ENCODE measurements at places on chromosomes 16 and 17.

- DNase-seq, result no peak
Measured at GRCh38 chr16:13344001-13344400, 442.6 kb downstream of the SHISA9 start.

DNA sequence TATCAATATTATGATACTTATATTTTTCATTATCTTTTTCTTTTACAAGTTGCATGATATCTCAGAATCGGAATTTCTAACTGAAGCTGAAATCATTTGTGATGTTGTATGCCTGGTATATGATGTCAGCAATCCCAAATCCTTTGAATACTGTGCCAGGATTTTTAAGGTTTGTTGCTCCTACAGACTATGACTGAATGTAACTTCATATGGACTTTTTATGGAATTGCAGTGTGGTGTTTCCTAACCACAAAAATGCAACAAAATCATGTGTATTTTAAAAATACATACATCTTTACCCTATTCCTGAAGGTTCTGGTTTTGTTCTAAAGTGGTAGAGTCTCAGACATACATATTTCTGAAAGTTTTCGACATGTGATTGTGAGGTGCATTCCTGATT, 58.8 kb upstream of the RHBDL3 start:
- DNase-seq, result no peak

DNA sequence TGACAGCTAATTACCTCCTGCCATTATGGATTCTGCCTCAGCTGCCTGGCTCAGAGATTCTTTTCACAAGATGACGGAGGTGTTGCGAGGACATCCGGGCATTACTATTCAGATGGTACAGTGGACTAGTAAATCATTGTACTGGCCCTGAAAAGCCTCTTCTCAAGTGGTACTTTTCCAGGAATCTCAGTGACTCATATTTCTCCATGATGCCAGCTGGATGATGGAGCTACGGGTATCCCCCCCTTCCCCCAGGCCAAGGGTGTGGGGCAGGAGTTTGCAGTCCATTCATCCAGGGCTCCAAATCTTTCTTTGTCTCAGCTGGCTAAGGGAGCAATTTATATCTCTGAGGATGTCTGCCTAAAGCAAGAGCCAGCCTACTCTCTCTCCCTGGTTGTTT, 107.7 kb upstream of the GPR139 start:
- no peak for DNase-seq

DNA sequence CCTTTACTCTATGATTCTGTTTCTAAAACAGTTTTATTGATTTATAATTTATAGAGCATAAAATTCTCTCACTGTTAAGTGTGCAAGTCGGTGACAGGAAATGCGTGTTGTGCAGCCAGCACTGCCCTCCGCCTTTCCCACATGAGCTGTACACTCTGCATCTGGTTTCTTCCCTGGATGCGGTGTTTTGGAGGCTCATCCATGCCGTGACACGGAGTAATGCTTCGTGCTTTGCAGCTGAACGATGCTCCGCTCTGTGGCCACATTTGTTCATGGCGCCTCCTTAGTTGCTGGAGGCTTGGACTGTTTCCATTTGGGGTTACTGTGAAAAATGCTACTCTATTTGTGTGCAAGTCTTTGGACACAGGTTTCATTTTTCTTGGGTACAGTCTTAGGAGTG, 7.2 kb upstream of the IGFALS start:
- no peak for DNase-seq

DNA sequence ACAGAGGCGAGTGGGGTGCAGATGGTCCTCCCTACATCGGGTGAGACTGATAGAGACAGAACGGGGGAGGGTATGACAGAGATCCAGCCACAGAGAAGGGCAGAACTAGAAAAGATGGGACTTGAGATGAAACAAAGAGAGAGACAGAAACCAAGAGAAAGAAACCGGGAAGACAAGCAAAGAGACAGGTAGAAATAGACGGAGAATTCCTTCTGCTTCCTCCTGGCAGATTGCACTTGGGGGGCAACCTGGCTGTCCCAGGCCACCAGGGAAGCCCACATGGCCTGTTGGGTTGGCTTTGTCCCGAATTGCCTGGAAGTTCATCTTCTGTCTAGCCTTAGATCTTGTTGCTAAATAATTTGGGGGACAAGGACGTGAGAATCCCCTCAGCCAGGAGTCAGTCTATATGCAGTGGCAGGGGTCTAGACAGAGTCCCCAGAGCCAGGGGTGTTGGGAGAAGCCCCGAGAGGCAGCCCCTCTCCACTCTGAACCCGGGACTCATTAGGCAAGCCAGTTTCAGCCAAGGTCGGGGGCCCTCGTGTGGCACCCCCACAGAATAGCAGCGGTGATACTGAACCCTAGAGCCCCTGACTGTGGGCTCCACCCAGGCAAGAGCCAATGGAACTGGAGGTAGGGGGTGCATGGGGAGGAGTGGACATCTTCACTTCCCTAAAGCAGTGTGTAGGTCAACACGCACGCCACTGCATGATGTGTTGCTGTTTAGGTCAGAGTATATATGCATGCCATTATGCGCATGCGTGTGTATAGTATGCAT, 627 bp upstream of the TSPOAP1 start:
- peak; percentile 79 for DNase-seq

GRCh38 chr16:4399001-4399730, 17.2 kb downstream of the CORO7 start:
- DNase-seq, result no peak

- no peak for DNase-seq
Measured at GRCh38 chr17:33962857-33963655, 292.0 kb upstream of the CCL2 start.

GRCh38 chr16:25052530-25052929, 37.4 kb upstream of the ARHGAP17 start:
- no peak for DNase-seq

GRCh38 chr17:57601143-57601735, 143.9 kb downstream of the CCDC182 start:
- DNase-seq, result no peak

DNA sequence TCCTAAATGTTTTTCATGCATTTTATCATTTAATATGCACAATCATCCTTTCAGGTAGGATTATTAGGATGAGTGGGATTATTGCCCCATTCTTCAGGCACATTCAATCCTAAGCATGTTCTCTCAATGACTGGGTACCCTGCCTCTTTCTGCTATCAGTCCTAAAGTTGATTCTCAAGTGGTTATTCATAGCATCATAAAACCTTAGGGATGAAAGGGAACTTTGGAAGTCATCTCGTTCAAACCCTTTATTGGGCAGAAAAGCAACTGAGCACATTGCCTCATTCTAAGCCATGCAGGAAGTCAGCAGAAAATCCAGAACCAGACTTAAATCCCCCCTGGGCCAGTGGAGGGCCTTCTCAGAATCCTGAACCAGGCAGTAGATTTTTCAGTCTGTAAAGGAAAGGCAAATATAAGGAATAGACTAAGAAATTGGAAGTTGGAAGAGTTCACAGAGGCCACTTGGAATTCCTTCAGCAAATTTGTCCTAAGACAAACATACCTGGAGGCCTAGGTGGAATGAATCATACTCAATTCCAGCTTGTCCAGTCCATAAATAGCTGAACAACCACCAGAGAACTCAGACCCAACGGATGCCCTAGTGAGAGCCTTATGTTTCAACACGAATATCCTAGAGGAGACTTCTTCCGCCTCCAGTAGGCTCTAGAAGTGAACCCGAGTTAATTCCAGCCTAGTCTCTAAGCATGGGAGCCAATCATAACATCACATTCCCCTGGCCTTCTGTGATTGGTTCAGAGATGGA, 62.7 kb downstream of the IRX6 start:
- DNase-seq, result no peak

GRCh38 chr17:72177738-72178137, 56.9 kb downstream of the SOX9 start:
- no peak for DNase-seq

GRCh38 chr16:4663465-4663776, 29.9 kb upstream of the NUDT16L1 start:
- DNase-seq, result no peak

DNA sequence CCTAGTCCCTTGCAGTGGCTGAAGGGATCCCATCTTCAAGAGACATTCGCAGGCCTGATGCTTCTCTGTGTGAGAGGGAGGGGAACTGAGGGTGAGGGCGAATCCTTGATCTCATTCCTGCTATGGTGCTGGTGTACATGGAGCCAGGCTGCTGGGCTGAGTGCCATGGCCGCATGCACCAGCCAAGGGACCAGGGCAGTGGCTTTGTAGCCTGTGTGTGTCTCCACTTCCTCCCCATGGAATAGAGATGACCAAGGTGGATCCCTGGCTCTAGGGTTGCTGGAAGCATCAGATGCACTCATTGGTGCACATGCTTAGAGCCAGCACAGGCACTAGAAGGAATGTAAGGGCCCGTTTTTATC, 195.0 kb downstream of the FOXL1 start:
- DNase-seq, result no peak

DNA sequence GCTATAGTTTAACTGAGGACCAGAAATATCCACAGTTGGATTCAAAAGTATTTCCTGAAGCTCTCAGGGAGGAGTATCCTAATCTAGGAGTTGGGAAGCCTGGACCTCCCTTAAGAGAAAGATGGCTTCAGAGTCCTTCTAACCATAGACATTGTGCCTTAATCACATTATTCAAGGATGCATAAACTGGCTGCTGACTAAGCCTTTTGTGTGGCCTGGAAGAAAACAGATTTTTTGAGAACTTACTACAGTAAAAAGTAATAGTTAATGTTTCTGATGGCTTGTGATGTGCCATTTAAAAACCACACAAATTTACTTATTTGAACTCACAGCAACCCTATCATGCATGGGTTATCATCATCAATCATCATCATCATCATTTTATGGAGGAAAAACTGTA, 126.2 kb upstream of the RPL38 start:
- no peak for DNase-seq

DNA sequence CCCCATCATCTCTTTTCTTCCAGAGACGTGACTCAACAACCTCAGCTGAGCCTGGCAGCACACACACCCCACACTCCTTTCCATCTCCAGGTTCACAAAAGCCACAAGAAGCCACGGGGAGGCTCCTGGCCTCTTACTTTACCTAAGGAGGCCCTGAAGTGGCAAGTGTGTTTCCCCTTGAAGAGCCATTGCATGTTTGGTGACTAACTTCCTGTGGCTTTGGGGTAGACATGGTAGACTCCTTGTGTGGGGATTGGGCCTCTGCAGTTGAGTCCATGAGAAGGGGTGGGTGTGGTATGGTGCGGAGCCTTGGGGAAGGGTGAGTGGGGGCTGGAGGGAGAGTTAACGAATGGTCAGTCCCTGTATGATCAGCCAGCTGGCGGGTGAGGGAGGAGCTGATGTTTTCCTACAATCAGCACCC, 24.2 kb downstream of the SAP30BP start:
- DNase-seq, result no peak

- peak; percentile 64 for DNase-seq
Measured at GRCh38 chr16:82639666-82640336, 13.0 kb downstream of the CDH13 start.

GRCh38 chr17:8365143-8365542, 11.4 kb downstream of the KRABD2 start:
- no peak for DNase-seq

DNA sequence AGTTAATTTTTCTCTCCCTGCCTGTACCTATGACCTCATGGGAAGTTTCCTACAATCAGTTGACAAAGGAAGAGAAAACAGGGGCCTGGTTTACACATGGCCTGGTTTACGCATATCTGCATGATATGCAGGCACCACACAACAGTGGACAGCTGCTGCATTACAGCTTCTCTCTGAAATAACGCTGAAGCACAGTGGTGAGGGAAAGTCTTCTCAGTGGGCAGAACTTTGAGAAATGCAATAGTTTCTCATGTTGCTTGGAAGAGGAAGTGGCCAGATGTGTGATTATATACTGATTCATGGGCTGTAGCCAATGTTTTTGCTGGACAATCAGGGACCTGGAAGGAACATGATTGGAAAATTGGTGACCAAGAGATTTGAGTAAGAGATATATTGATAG, 324.1 kb upstream of the GOT2 start:
- DNase-seq, result no peak

DNA sequence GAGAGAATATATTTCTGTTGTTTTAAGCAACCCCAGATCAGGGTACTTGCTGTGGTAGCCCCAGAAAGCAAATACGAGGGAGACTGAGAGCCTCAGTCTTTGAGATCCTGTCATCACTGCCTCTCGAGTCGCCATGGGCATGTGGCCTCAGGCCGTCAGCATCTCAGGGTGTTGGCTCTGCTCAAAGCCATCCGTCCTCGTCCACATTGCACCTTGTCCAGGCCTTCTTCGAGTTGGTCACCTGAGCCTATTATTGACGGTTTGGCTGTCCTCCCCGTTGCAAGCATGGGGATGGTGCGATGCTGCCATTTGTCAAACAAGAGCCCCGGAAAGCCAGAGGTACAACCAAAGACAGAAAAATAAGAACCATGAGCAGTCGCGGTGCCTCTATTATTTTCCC, 136.9 kb downstream of the IRF8 start:
- DNase-seq, result no peak

- peak; percentile 33 for DNase-seq
Measured at GRCh38 chr17:6753006-6753445, 2.8 kb upstream of the XAF1 start.

DNA sequence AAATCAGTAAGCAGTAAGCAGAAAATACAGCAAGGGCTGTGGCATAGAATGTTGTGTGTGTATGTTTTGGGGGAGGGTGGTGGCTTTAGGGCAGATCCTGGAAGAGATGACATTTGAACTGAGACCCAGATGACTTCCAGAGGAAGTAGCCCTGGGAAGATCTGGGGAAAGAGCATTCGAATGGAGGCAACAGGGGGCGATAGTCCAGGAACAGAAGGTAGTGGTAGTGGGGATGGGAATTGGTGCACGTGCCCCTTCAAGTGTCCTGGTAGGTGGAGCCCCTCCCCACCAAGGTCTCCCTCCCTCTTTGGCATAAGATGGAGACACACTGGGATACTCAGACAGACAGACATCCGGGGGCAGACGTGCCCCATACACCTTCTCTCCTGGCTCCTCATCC, 14.1 kb downstream of the ARHGEF15 start:
- no peak for DNase-seq

DNA sequence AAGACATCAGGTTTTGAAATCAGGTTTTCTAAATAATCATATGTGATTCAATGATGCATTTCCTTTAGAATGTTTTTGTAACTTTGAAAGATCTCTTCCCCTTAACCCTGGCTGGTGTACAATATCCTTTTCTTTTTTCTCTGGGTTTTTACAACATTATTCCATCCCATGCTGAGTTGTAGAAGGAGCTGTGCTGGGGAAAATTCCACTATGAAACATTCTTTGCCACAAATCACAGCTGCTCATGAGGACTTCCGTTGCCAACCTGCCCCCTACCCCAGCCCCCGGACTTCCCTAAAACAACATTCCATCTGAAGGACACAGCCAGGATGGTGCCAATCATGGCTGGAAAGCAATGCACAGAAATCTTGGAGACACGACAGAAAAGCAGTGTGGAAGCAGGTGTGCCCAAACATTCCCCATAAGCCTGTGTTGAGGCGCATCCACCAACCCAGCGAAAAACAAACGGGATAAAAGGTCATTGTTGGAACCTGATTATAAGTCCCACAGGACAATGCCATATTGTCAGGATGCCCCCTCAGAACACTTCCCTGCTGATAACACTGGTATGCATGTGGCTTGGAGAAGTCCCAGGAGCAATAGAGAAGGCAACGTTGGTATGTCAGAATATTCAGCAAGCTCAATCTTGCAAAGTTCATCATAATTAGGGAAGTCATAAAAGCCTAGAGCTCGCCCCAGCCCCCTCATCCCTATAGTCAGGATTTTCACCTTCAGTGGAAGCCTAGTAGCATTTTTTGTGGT, 475.0 kb downstream of the HS3ST3B1 start:
- no peak for DNase-seq

Data from GM13976 (cell line).